Natural killer cell (primary cell): ENCODE measurements at places on chromosomes 1 and 21.

DNA sequence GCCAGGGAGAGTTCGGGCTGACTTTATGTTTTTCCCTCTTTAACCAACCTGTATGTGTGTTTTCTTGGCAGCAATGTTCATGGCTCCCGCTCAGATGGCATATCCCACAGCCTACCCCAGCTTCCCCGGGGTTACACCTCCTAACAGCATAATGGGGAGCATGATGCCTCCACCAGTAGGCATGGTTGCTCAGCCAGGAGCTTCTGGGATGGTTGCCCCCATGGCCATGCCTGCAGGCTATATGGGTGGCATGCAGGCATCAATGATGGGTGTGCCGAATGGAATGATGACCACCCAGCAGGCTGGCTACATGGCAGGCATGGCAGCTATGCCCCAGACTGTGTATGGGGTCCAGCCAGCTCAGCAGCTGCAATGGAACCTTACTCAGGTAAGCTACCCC lies 33.6 kb upstream of the ZFP69B start:
- no peak for DNase-seq

DNA sequence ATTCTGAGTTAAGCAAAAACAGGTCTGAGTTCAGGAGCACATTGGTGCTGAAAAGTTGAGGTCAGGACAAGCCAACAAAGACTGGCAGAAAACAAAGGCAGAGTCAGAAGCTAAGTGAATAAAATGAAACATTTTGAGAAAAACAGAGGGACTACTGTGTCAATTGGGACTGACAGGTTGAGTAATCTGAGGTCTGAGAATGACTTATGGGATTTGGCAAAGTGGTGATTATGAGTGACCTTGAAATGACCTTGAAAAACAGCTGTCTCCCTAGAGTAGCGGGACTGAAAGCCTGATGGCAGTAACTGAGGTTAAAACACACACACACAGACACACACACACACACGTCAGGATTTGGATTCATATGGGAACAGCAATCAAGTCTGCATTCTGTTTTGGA lies 8.8 kb upstream of the COG2 start:
- DNase-seq = no peak

GRCh38 chr1:109769330-109770078 lies 5.8 kb upstream of the EPS8L3 start:
- no peak for DNase-seq

DNA sequence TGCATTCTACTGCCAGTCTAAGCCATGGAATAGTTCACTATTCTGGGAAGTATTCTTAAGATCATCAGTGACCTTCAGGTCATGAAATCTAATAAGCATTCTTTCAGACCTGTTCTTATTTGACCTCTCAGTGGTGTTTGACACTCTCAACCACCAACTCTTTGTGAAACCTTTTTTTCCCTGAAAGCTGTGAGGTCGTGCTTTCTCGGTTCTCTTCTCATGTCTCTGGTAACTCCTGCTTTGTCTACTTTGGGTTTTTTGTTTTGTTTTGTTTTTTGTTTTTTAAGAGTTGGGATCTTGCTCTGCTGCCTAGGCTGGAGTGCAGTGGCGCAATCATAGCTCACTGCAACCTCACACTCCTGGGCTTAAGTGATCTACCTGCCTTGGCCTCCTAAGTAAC lies 56.3 kb downstream of the POU2F1 start:
- no peak for DNase-seq

GRCh38 chr21:40809673-40810197 lies 37.2 kb downstream of the DSCAM start:
- DNase-seq = no peak

- DNase-seq = peak; percentile 70
Measured at GRCh38 chr1:165592945-165593823, 37.9 kb upstream of the MGST3 start.

DNA sequence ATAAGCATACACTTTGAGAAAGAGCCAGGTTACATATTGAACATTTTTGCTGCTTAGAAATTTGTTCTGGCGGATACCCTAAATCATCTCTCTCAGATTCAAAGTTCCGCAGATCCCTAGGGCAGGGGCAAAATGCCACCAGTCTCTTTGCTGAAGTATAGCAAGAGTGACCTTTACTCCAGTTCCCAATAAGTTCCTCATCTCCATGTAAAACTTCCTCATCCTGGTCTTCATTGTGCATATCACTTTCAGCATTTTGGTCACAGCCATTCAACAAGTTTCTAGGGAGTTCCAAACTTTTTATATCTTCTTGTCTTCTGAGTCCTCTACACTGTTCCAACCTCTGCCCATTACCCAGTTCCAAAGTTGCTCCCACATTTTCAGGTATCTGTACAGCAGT lies 23.3 kb upstream of the LYPD8 start:
- no peak for DNase-seq

DNA sequence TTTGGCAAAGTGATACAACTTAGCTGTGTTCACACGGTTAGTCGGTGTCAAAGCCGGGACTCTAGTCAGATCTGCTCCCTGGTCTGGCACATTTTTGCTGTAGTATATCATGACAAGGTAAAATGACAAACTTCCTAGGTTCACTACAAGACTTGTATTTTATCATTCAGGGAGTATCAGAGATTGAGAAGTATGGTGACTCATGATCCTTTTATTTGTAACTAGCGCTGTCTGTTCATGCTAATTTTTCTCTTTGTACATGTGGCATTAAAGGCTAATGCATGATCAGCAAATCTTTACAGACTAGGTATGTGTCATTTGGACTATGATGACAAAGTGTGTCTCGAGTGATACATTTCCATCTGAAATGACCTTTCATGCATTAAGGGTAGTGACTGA lies 326.7 kb downstream of the SIPA1L2 start:
- no peak for DNase-seq

DNA sequence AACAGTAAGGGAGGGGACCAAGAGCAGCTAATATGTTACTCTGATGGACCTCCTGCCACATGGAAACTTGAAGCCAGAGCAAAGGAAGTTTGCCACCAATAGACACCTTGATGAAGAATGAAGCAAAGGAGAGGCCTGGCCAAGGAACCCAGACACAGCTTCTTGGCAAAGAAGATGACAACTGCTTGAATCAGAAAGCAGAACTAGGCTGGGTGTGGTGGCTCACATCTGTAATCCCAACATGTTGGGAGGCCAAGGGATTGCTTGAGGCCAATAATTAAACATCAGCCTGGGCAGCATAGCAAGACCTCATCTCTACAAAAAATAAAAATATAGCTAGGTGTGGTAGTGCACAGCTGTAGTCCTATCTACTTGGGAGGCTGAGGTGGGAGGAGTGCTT lies 31.7 kb upstream of the CAPZB start:
- no peak for DNase-seq

DNA sequence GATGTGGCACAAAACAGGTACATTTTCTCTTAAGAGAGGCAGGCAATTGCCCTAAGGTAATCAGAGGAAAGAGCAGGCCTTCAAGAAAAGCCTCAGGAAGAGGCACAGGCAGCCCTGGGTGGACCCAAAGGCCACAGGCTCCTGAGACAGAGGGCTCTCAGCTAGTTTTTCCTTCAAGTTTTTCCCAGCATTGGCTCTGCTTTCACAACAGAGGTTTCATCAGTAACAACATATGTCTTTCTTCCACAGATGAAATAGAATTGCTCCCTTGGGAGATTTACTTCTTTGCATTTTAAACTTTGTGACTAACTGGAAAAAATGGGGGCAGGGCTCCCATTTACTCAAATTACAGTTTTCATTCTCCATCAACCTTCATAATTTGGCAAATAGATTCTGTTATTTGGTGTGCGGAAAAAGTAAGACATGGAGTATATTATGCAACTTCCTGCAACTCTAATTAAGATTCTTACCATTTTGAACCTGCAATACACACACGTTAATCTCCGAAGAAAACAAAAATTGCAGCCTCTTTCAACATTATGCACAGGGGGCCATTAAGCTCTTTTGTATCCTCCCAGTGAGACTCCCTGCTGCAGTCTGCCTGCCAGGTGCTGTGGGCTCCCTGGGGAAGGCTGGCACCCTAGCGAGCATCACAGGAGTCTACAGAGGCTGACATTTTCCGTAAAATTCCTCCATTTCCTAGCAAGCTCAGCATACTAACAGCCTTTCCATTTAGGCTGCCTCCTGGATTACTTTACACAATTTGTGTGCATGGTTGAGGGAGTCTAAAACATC lies 282.3 kb downstream of the USH2A start:
- DNase-seq = no peak

DNA sequence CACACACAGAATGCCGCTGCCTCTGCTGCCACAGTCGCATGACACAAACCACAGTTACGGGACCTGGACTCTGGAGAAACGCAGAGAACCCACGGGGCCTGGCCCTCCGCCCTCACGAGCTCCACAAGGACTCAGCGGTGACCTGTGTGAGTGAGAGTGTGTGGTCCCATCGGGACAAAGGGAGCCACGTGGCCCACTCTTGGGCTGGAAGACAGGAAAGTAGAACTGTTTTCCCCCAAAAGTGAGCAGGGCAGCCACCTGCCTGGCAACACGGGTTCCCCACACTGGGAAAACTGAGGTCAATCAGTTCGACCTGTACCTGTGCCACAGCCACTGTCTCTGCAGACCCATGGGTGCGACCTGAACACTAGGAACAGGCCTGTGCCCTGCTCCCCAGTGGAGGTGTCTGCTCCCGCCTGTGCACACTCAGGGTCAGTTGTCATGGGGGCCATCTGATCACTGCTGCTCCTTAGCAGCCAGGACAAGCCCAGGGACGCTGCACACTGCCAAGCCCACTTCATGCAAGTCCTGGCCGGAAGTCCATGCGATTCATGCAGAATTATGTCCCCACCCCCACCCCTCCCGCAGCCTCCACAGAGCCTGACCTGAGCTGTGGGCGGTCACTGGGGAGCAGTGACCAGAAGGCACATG lies 54.4 kb upstream of the ADARB1 start:
- DNase-seq = no peak
